ENCODE measurements at places on chromosomes 5 and 9.

- no peaks in the 10 kb centered on the region for H3K27me3 ChIP-seq
- H3K27ac ChIP-seq, result no peak overlapping the region
- DNase-seq, result no peak
- no peaks in the 10 kb centered on the region for H3K4me1 ChIP-seq
- H3K36me3 ChIP-seq, result no peaks in the 10 kb centered on the region
Measured at GRCh38 chr9:135136991-135137832, 49.7 kb downstream of the OLFM1 start.

DNA sequence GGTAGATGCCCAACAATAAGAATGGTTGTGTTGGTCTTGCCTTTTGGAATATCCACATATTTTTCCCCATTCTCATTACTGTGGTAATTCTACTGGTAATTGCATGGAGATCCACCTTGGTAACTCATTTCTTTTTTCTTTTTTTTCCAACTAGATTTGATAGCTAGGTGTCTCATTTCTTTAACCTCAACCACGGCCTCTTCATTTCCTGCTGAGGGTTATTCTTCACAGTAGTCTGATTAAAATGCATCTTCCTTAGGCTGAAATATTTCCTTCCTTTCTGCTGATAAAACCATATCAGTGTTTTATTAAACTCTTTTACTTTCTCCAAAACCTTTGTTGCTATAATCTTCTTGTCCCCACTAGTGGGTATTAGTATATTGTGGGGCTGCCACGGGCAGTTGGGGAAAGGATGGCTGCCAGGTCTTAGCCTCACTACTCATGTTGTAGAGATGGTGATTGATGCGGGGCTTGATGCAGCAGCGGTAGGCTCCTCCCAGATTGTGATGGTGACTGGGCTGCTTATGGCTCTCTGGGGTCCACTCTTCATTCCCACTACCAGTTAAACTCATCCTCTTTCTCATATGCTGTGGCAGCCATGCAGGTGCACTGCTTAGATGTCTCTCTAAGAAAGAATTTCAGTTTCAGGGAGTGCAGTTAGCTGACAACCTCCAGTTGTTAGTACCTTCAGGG lies 35.9 kb downstream of the KIF2A start:
- H3K36me3 ChIP-seq, result peaks cover 30% of the 10 kb centered on the region
- H3K4me3 ChIP-seq, result no peak overlapping the region
- DNase-seq, result no peak
- H3K4me1 ChIP-seq, result peaks cover 43% of the 10 kb centered on the region

GRCh38 chr5:132778129-132778528 lies 1.1 kb upstream of the SEPTIN8 start:
- H3K36me3 ChIP-seq, result no peaks in the 10 kb centered on the region
- peak overlapping the region; percentile 69 for H3K4me3 ChIP-seq
- H3K4me1 ChIP-seq, result peaks cover 34% of the 10 kb centered on the region
- H3K27ac ChIP-seq, result no peak overlapping the region
- no peak for DNase-seq
- peaks cover 80% of the 10 kb centered on the region for H3K27me3 ChIP-seq

DNA sequence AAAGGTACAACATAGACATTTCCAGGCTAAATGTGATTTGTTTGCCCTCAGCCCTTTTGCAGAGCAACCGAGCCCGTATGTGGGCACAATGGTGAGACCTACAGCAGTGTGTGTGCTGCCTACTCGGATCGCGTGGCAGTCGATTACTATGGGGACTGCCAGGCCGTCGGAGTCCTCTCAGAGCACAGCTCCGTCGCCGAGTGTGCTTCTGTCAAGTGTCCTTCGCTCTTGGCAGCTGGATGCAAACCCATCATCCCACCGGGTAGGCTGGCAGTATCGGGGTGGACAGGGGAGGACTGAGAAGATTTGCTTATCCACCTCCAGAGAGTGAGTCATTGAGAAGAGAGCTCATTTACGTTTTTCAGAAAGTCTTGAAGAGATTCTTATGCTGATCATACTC lies 17.8 kb upstream of the GLIPR2 start:
- H3K4me3 ChIP-seq, result no peak overlapping the region
- H3K27ac ChIP-seq, result no peak overlapping the region
- H3K36me3 ChIP-seq, result peaks cover 6% of the 10 kb centered on the region

GRCh38 chr5:123283031-123283430 lies 140.2 kb downstream of the CEP120 start:
- no peaks in the 10 kb centered on the region for H3K36me3 ChIP-seq
- no peaks in the 10 kb centered on the region for H3K4me1 ChIP-seq
- H3K27me3 ChIP-seq, result peaks cover 25% of the 10 kb centered on the region
- no peak overlapping the region for H3K4me3 ChIP-seq
- DNase-seq, result no peak
- no peak overlapping the region for H3K27ac ChIP-seq

GRCh38 chr9:97389249-97389648 lies 22.6 kb upstream of the TDRD7 start:
- no peak overlapping the region for H3K4me3 ChIP-seq
- no peaks in the 10 kb centered on the region for H3K36me3 ChIP-seq
- H3K27me3 ChIP-seq, result peaks cover 57% of the 10 kb centered on the region
- H3K27ac ChIP-seq, result no peak overlapping the region

GRCh38 chr9:21657966-21658667 lies 144.3 kb upstream of the MTAP start:
- H3K27me3 ChIP-seq, result no peaks in the 10 kb centered on the region
- H3K27ac ChIP-seq, result no peak overlapping the region
- H3K4me3 ChIP-seq, result no peak overlapping the region
- H3K4me1 ChIP-seq, result no peaks in the 10 kb centered on the region
- no peak for DNase-seq

GRCh38 chr9:7229571-7229970 lies 471.8 kb downstream of the KDM4C start:
- H3K36me3 ChIP-seq, result no peaks in the 10 kb centered on the region
- peaks cover 25% of the 10 kb centered on the region for H3K27me3 ChIP-seq
- no peak overlapping the region for H3K4me3 ChIP-seq

DNA sequence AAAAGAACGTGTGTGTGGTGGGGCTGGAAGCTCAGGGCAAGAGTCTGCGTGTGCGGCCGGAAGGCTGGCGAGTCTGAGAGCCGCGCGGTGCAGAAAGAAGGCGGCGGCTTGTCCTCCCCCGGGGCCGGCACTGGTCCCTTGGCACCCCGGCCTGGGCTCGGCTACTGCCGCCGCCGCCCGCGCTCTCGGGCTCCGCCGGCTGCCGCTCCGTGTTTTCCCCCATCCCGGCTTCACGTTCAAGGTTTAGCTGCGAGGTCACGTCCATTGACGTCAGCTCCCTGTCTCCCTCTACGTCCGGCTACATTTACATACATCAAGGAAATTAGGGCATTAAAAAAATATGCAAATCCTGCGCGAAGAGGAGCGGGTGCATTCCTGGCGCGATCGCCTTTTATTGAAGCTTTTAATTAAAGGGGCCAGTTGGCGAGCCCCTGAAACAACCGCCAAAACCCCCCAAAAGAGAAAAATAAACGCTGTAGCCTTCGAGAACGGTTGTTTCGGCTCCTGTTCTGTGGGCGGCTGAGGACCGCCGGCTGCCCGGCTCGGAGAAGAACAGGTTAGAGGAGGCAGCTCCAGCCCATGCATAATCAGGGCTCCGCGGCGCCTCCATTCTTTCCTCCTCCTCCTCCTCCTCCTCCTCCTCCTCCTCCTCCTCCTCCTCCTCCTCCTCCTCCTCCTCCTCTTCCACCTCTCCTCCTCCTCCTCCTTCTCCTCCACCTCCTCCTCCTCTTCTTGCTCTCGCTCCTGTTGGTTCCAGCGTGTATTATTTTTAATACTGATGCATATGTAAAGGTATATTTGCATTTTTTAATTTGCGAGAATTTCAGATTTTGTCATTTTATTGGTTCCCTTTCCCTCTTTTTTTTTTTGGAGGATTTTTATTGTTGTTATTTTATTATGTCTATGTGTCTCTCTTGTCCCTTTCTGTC lies 207.0 kb downstream of the MEF2C start:
- DNase-seq, result peak; percentile 41
- peak overlapping the region; percentile 84 for H3K27ac ChIP-seq
- H3K4me1 ChIP-seq, result peaks cover 35% of the 10 kb centered on the region
- peaks cover 97% of the 10 kb centered on the region for H3K27me3 ChIP-seq
- H3K4me3 ChIP-seq, result peak overlapping the region; percentile 59

DNA sequence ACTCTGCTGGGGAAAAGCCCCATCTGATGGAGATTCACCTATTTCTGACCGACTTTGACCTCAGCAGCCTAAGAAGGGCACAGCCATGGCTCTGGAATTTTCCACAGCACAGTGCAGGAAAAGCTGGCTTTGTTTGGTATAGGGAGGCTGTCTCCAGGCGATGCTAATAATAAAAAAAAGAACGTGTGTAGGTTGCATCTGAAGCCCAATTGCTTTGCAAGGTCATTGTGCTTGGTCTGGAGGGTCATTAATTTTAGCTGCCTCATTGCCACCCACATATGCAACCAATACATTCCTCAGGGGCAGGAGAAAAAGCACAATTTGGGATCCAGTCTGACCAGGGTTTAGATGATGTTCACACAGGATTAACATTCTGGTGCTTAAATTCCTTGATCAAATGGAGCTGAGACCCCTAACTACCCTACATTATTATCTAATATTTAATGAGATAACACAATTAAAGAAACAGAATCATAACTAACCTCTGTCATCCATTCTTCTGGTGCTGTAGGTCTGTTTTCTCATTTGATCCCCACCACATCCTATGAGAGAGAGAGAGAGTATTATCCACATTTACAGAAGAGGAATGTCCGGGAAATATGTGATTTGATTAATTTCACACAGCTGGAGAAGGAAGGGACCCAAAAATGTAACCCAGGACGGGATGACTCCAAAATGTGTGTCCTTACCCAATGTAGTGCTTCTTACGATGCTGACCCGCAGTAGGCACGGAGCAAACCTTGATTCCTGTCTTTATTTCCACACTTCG lies 175.9 kb downstream of the RFK start:
- no peak overlapping the region for H3K27ac ChIP-seq
- no peaks in the 10 kb centered on the region for H3K36me3 ChIP-seq
- no peak for DNase-seq
- H3K4me1 ChIP-seq, result no peaks in the 10 kb centered on the region
- H3K27me3 ChIP-seq, result no peaks in the 10 kb centered on the region
- H3K4me3 ChIP-seq, result no peak overlapping the region

GRCh38 chr9:131708226-131709002 lies 31.5 kb downstream of the RAPGEF1 start:
- H3K27ac ChIP-seq, result peak overlapping the region; percentile 30
- peaks cover 66% of the 10 kb centered on the region for H3K4me1 ChIP-seq
- no peak overlapping the region for H3K4me3 ChIP-seq
- peaks cover 25% of the 10 kb centered on the region for H3K36me3 ChIP-seq
- no peak for DNase-seq
- H3K27me3 ChIP-seq, result no peaks in the 10 kb centered on the region

DNA sequence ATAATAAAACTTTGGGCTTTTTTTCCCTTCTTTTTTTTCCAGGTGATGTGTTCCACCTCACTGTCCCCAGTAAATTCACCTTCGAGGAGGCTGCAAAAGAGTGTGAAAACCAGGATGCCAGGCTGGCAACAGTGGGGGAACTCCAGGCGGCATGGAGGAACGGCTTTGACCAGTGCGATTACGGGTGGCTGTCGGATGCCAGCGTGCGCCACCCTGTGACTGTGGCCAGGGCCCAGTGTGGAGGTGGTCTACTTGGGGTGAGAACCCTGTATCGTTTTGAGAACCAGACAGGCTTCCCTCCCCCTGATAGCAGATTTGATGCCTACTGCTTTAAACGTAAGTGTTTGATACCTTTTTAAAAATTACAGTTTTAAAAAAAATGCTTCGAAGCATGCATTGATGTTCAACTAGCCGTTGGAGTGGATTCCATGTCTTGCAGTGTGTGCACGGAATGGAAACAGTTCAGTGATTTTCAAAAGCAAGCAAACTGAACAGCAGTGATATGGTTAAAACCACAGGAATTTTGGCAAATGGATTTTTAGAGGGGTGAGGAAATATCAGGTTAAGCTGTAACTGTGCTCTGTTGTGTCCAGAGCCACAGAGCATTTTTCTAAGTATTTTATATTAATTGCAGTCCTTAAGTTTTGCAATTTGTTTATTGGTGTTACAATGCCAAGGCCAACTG lies 40.7 kb downstream of the VCAN start:
- H3K4me1 ChIP-seq, result no peaks in the 10 kb centered on the region
- H3K36me3 ChIP-seq, result no peaks in the 10 kb centered on the region
- no peak for DNase-seq

GRCh38 chr5:139657363-139658321 lies 9.5 kb downstream of the CXXC5 start:
- H3K27me3 ChIP-seq, result peaks cover 79% of the 10 kb centered on the region
- peaks cover 4% of the 10 kb centered on the region for H3K4me1 ChIP-seq
- no peak overlapping the region for H3K27ac ChIP-seq
- no peak overlapping the region for H3K4me3 ChIP-seq
- H3K36me3 ChIP-seq, result no peaks in the 10 kb centered on the region
- DNase-seq, result no peak

GRCh38 chr5:1488882-1489680 lies 34.7 kb downstream of the LPCAT1 start:
- DNase-seq, result no peak
- H3K4me1 ChIP-seq, result peaks cover 23% of the 10 kb centered on the region
- peaks cover 31% of the 10 kb centered on the region for H3K36me3 ChIP-seq
- no peak overlapping the region for H3K27ac ChIP-seq

GRCh38 chr5:137389042-137389441 lies 110.1 kb downstream of the SPOCK1 start:
- no peaks in the 10 kb centered on the region for H3K27me3 ChIP-seq
- H3K4me3 ChIP-seq, result no peak overlapping the region
- DNase-seq, result no peak
- H3K27ac ChIP-seq, result no peak overlapping the region

DNA sequence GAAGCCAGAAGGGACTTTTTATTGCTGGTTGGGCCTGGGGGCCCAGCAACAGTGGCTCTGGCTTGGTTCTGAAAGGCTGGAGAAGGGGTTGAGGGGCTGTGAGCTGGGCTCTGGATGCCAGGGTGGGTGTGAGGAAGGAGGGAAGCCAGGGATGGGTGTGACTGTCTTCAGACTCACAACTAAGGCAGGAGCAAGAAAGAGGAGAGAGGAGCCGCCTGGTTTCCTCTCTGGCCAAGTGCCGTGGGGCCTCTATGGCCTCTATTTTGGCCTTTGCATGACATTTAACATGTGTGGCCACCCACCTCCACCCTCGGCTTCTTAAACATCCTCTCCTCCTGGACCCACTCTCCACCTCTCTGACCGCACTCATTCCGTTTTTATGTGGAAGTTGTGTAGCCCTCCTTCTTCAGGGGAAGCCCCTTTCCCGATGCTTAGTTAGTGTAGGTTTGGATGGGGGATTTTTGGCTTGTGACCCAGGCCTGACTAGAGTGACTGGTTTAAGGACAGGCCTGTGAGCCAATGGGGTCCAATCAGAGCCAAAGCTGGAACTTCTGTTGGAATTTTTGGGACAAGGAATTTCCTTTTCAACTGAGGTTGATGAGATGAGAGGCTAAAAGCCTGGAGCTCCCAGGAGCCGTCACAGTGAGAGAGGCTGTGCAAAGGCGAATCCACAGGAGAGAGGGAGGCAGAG lies 517.8 kb downstream of the CCDC171 start:
- H3K4me3 ChIP-seq, result no peak overlapping the region
- no peak for DNase-seq
- no peaks in the 10 kb centered on the region for H3K4me1 ChIP-seq
- H3K36me3 ChIP-seq, result no peaks in the 10 kb centered on the region

DNA sequence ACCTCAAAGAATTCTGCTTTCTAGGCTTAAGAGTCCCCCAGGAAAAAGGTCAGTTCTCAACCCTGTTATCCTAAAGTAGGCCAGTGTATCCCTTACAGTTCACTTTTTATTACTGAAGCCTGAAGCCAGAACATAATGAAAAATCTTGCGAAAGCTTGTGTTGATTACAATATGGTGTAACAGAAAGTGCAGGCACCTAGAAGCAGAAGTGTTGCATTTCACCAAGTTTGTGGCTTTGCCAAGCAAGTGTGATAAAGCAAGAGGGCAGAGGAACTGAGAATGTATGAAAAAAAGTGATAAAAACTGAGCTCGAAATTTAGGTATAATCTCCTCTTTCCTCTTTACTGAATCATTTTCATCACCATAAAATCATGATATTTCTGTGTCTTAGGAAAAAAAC lies 26.2 kb downstream of the AGTPBP1 start:
- peaks cover 24% of the 10 kb centered on the region for H3K4me1 ChIP-seq
- H3K27ac ChIP-seq, result no peak overlapping the region
- no peaks in the 10 kb centered on the region for H3K27me3 ChIP-seq

All from activated naive CD4-positive, alpha-beta T cell treated with anti-CD3 and anti-CD28 coated beads, Interleukin-2, amount 10 ng/mL, durations not matched to agents 7 days and 5 days (primary cell).